Head of caudate nucleus (tissue), 42 donors: ENCODE measurements at places on chromosomes 1 and 21.

GRCh38 chr1:156284112-156284511, at the start of gene TMEM79:
Gene TMEM79 (plus strand): TSS chr1:156284325. CDS start chr1:156285227, 902 bp downstream.
- DNase-seq: no peak

GRCh38 chr1:178037510-178038253, 56.2 kb upstream of the RASAL2 start:
- peak; percentile 21 for DNase-seq

DNA sequence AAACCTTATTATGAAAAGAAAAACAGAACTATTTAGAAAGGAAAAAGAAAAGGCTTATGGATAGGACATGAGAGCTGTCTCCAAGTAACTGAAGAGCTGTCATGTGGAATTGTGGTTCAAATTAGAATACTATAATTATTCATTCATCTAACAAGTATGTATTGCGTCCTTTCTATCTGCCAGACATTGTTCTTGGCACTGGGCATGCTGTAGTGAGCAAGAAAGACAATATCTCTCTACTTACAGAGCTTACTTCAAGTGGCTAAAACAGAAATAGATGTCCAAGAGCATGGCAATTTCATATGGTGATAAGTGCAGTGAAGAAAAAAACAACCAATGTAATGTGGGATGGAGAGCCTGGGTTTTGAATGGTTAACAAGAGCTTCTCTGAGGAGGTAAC, 413.0 kb downstream of the DPYD start:
- DNase-seq: no peak

DNA sequence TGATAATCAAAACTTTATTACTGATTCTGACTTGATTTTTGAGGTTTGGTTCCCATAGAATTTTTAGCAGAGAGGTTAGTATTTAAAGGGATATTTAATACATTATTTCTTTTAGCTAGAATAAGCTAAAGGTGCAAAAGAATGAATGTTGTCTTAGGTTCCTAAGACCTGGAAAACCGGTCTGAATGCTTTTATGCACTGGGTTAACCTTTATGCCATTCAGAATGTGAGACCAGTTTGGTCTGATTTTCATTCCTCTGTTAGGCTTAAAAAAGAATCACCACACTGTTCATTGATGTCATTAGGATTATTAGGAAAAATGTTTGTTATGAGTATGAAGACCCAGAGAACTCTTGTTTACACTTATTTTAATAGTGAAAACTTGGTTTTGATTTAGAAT, 30.1 kb downstream of the RAP1A start:
- no peak for DNase-seq

DNA sequence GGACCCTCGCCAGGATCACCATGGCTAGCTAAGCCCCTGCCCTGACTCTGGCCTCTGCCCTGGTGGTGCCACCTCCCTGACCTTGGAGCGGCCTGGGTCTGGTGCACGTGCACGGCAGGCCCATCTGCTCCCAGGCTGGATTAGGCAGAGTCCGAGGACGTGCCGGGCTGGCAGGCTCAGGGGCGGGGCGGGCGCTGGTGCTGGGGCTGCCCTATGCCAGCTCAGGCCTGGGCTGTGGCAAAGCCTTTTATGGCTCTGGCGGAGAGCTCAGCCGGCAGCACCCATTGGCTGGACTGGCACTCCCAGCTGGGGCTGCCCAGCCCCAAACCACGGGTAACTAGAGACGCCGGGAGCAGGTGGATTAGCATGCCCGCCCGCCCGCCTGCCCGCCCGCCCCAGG, 17.1 kb upstream of the EDN2 start:
- no peak for DNase-seq

DNA sequence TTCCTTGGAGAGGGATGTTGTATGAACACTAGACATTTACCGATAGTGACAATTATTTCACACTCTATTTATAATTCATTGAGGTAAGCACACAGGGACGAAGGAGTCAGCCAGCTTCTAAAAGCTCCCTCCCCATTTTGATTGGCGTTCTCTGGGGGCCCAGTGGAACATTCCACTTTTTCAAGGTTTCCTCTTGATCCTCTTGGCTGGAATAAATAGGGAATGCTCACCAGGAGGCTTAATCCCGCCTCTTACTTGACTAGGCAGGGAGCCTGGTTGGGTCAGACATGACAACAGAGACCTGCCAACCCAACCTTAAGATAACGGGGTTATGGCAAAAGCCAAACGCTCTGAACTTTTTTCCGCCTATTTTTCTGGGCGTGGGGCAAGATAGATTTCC, 974 bp downstream of the ACTN2 start:
- no peak for DNase-seq

DNA sequence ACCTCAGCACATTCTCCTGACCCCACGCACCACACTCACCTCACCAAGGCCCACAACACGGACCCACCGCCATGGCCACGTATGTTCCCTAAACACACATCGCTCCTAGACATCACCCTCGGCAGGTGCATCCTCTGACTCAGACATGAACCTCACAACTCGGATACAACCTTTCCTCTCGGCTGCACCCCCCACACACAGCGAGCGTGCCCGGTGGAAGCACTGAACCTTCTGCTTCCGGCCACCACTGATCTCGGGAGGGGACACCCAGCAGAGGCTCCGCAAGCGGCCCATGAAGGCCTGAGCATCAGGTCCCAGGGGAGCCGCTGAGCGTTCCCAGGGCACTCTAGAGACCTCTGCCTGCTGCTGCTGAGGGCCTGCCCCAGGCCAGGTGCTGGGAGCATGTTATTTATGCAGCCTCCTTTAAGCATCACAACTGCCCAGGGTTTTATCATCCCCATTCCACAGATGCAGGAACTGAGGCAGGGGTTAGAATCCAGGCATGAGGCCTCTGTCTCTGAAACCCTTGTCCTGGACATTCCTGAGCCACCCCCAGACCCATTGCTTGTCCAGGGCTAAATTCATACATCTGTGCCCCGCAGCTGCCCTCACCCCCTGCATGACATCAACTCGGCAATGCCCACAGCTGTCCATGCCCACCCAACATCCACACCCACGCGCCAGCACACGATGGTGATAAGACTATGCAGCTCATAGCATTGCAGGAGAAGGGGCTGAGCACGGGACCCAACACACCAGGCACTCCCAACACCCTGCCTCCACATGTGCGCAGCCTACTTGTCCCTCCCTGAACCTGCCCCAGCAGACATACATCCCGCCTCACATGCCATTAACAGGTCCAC, 27.0 kb downstream of the SDC3 start:
- no peak for DNase-seq

DNA sequence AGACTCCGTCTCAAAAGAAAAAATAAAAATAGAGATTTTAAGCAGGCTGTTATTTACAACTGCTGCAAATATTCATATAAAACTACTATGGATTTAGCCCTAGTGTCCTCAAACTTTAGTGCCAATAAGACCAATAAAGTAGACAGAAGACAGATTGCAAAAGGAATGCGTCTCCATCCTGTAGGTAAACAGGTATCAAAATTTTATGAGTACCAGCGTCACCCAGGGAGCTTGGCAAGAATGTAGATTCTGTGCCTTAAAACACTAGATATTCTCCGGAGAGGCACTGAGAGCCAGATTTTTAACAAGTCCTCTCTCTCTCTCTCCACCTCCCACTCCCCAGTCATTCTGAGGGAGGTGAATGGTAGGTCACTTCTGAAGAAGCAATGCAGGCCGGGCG, 18.4 kb downstream of the SMYD3 start:
- DNase-seq: no peak
